ENCODE measurements at places on chromosomes 4 and X. TPM values are rescaled to one million over a fixed set of nuclear protein-coding genes. Genes with fewer than 3 reads are reported as not detected.

CENPU gene
- 17.2 TPM for total RNA-seq

VSIG1 gene
- 0.97 TPM for total RNA-seq

DBET gene
- not detected for total RNA-seq

GLRA2 gene
- total RNA-seq: not detected

IGFBP7 gene
- total RNA-seq: 377 TPM

XAGE2 gene
- total RNA-seq: not detected

CRMP1 gene
- not detected for total RNA-seq

SULT1E1 gene
- total RNA-seq: 555 TPM

RENBP gene
- total RNA-seq: 1.9 TPM

DNAAF6 gene
- not detected for total RNA-seq

LNX1 gene
- 3.9 TPM for total RNA-seq

SOX3 gene
- total RNA-seq: not detected

RBM3 gene
- 340 TPM for total RNA-seq

TMEM165 gene
- total RNA-seq: 129 TPM

PPP4R3C gene
- not detected for total RNA-seq

TLL1 gene
- total RNA-seq: 10.1 TPM

GABRG1 gene
- not detected for total RNA-seq

TRPC5OS gene
- not detected for total RNA-seq

NLGN3 gene
- total RNA-seq: not detected

SATL1 gene
- total RNA-seq: not detected

PPP1R2C gene
- not detected for total RNA-seq

ABCE1 gene
- total RNA-seq: 247 TPM

LONRF3 gene
- total RNA-seq: 9.4 TPM

GSX2 gene
- total RNA-seq: not detected

TMEM31 gene
- total RNA-seq: not detected

PABPC1L2A gene
- total RNA-seq: not detected
